ENCODE measurements at places on chromosomes 5 and 9.

DNA sequence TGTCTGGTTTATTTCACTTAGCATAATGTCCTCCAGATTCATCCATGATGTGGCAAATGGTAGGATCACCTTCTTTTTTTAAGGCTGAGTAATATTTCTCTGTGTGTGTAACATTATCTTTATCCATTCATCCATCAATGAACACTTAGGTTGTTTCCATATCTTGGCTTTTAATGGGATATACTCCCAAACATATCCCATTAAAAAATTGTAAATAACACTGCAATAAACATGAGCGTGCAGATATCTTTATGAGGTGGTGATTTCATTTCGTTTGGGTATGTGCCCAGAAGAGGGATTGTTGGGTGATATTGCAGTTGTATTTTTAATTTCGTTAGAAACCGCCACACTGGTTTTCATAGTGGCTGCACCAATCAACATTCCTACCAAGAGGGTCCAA, 36.2 kb upstream of the UGCG start:
- DNase-seq: no peak

DNA sequence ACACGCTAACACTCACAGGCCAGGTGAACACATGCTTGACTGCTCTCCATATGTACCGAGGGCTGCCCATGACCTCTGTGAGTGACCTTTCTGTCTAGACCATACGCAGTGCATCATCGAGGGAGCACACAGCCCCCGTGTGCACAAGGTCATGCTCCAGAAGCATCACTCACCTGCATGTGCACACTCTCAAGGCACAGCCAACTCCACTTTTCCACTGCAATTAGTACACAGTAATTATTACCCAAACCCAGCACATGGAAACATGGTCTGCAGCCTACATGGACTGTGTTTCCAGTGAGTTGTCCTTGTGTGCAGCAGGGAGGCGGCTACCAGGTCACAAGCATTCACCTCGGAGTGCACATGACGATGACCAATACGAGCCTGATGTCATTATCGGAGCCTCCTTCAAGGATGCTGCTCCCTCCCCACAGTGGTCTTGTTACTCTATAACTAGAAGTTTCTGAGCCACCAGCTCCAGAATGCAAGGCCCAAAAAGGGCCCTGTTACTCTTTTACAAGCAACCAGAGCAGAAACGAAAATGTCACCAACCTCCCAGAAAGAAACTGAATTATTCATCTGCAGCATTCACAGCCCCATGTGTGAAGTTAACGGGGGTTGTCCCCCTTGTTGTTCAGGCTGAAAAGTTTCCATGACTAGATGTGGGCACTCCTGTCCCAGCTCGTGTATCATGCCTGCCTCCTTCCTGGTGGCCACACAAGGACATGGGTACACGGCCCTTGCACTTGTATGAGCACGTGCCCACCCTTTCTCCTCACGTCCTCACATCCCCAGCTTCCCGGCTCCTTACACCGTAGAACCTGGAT, 31.2 kb downstream of the SEMA4D start:
- DNase-seq: no peak

DNA sequence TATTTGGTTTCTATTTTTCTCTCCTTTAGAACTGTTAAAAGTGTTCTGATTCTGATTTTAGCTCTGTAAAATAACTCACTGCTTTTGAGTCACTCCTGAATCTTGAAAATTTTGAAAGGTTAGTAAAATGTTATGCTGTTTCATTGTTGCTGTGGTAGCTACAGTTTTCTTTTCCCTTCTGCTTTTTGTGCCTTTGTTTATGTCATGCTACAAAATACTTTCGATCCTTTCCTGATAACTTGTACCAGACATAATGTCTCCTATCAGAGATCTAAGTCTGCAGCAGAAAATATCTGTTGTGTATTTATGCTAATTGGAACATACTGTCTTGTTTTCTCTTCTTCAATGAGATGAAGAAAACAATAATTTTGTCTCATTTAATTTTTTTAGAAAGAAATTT, 26.9 kb upstream of the CEP120 start:
- no peak for DNase-seq

DNA sequence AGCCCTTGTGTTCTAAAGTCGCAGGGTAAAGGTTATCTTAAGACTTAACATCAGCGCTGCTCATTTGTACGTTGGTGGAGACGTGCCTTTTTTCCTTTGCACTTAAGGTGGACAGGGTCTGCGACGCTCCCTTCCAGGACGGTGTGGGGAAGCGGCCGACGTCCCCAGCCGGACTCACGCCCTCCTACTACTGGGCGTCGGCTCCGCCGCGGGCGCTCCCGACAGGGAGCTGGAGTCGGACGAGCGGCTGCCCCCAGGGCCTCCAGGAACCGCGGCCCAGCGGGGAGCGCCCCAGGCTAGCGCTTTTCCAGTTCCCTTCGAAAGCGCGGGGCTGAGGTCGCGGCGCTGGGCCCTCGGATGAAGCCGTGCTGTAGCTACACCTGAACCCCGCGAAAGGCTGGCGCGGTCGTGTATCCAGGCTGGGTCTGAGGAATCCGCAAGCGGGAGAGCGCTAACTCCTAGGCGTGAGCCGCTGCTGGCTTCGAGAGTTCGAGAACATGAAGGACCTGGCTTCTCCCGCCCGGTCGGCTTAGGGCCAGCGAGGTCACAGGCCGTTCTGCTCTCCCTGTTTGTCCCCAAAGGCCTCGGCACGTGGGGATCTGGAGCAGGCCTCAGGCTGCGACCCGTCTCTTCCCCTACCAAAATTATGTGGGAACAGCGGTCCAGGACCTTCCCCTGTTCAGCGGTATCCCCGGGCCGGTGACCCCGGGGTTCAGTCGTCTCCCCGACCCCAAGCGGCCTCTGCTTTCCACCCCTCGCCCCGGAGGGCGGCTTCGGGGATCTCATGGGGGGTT, 3.8 kb upstream of the DMRT3 start:
- DNase-seq: no peak

DNA sequence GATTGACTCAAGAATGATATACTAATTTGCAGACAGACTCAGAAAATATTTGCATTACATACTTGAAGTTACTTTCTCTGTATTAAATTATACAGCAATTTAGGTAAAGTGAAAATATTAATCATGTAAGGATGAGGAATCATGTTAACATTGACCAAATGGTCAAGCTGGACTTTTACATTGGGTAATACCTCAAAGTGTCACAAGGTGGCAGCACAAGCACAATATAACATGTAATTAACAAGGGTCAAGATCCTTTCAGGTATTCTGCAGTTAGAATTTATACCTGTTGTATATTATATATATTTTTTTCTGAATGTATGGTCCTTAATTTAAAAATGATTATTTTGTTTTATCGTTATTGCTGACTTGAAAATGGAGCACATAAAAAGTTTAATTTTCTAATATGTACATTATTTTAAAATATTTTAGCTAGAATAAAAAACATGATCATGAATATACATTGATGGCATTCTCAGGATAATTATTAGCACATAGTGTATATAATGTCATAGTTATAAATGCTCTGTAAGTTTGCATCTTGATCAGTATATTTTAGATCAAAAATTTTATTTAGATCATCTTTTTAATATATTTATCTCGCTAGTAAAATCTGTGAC, 8.6 kb downstream of the HAPLN1 start:
- DNase-seq: no peak

- DNase-seq: peak; percentile 57
Measured at GRCh38 chr9:893843-894420, 52.4 kb downstream of the DMRT1 start.

GRCh38 chr5:172873513-172873912, 39.5 kb downstream of the ERGIC1 start:
- DNase-seq: no peak

- no peak for DNase-seq
Measured at GRCh38 chr5:6905423-6905822, 192.2 kb downstream of the TENT4A start.

GRCh38 chr9:18343784-18344183, 130.2 kb upstream of the ADAMTSL1 start:
- no peak for DNase-seq

- no peak for DNase-seq
Measured at GRCh38 chr9:74771262-74771585, 116.5 kb downstream of the TRPM6 start.

- DNase-seq: no peak
Measured at GRCh38 chr9:107176436-107177151, 106.5 kb upstream of the RAD23B start.

DNA sequence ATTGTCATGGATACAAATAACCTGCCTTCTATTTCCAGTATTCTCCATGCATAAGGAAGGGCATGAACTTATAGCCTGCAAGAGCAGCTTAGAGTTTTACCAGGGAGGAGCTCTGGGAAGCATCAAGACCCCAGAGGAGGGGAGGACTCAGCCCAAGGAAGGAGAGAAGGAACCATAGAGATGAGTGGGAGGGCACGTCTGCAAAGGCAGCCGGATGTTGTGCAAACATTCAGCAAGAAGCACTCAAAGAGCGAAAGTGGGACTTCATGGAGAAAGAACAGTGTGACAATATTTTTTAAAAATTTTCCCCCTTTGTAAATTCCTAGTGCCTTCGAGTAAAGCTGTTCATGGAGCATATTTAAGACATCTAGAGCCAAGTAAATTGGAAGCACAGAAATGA, 270.1 kb upstream of the PTGER4 start:
- peak; percentile 63 for DNase-seq

DNA sequence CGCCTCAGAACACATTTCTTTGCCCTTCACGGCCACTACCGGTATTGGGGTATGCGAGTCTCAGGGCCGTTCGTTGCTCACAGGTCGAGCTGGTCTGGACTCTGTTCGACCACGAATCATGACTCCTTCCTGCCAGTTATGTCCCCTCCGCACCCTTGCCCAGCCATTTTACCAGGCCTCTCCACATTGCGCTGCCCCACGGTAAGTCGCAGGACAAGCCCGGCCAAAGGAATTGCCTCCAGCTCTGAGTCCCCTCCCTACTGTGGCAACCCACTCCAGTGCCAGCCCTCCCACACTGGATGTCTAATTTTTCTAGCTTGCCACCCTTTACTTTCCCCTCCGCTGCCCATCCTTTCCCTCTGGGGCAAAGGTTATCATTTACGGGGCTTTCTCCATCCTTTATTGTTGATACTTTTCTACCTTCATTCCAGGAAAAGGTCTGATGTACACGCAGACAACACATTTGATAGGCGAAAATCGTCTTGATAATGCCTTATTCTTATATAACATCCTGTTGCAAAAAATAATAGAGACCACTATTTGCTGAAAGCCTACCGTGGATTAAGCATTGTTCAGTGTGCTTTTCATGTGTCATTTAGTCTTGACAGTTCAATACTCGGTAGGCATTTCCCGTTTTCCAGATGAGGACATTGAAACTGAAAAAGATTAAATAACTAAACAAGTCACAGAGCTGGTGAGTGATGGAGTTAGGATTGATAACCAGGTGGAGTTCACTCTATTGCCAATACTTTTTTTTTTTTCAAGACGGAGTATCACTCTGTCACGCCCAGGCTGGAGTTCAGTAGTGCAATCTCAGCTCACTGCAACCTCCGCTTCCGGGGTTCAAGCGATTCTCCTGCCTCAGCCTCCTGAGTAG, 958 bp upstream of the HSPA5 start:
- no peak for DNase-seq

DNA sequence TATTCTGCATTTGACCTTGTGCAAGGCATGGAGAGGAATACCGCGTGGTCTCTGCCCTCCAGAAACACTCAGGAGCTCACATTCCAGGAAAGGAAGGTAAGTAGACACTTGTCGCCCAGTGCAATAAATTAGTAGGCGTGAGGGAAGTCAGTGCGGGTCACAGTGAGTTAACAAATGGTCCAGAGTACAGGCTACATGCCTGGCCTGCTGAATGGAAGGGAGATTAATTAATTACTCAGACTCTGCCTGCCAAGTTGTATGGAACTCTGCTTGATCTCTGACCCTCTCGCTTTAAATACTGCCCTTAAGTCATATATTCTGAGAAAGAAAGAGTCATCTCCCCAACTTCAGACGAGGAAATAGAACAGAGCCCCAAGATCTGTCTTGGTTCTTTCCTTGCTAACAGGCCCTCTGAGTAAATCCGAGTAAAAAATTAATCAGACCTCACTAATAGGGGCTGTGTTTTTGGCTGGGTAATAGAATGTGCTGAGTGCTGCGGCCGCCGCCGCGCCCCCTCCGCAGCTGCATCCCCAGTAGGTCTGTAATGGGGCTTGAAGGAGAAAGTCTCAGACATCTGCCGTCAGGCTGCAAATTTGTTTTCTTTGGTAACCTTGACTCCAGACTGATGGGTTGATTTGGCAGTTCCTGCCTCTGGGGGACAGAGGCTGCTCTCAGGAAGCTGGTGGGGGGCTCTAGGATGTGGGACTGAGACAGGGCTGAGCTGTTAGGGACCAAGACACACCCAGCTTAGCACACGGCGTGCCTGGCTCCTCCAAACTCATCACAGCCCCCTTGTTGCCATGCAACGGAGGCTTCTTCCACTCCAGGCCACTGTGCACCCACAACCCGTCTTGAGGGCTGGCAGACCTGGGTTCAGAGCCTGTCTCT, 144.4 kb downstream of the NSG2 start:
- DNase-seq: no peak
